Karpas-422 (cell line): ENCODE measurements at places on chromosomes 12 and 14. TPM values are rescaled to one million over a fixed set of nuclear protein-coding genes. Genes with fewer than 3 reads are reported as not detected.

Gene BCL11B
- total RNA-seq = not detected in 2 replicates

Gene PTGER2
- not detected in 2 replicates for total RNA-seq

- peaks cover 86% of the 10 kb centered on the region for H3K4me1 ChIP-seq
- H3K36me3 ChIP-seq = peaks cover 32% of the 10 kb centered on the region
- H3K4me3 ChIP-seq = peak overlapping the region; percentile 96
- DNase-seq = peak; percentile 95
Observed at GRCh38 chr12:6953442-6954315, 2.5 kb downstream of the PTPN6 start.

Gene CLEC1B
- not detected in 2 replicates for total RNA-seq

Gene CTSG
- not detected in 2 replicates for total RNA-seq

GRCh38 chr12:131084341-131085011 is 130.8 kb downstream of the ADGRD1 start:
- no peaks in the 10 kb centered on the region for H3K27me3 ChIP-seq
- H3K4me1 ChIP-seq = no peaks in the 10 kb centered on the region
- H3K36me3 ChIP-seq = no peaks in the 10 kb centered on the region
- no peak for DNase-seq
- no peak overlapping the region for H3K27ac ChIP-seq

DNA sequence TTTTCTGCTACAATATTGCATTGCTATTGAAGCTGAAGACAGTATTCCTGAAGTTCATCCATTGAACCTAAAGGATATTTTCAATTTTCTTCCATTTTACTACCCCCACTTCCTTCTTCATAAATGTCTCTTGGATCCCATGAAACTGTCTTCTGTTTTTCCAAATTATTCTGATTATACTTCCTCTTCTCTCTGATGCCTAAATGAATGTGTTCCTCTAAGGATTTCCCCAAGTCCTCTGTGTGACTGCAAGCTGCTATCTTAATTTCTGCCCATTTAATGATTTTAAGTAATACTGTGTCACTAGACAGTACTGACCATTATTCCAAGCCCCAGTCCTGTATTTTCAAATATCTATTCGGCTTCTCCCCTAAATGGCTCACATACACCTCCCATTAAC is 102.9 kb downstream of the TAOK3 start:
- no peak overlapping the region for H3K27ac ChIP-seq
- H3K4me3 ChIP-seq = no peak overlapping the region
- no peak for DNase-seq
- H3K36me3 ChIP-seq = 0 out of 2 replicates have a peak, but pooled peaks cover 2% of the 10 kb centered on the region
- no peaks in the 10 kb centered on the region for H3K27me3 ChIP-seq

- peak overlapping the region; percentile 73; the same call in 1 of the 2 replicates for H3K27ac ChIP-seq
- H3K4me1 ChIP-seq = peaks cover 30% of the 10 kb centered on the region
Observed at GRCh38 chr14:39268393-39268792, 34.7 kb downstream of the MIA2 start.
